ENCODE measurements at places on chromosomes 4 and X.

- DNase-seq: no peak
Measured at GRCh38 chrX:42247241-42247640, 323.9 kb upstream of the CASK start.

- DNase-seq: no peak
Measured at GRCh38 chr4:1336088-1336491, 10.9 kb upstream of the UVSSA start.

DNA sequence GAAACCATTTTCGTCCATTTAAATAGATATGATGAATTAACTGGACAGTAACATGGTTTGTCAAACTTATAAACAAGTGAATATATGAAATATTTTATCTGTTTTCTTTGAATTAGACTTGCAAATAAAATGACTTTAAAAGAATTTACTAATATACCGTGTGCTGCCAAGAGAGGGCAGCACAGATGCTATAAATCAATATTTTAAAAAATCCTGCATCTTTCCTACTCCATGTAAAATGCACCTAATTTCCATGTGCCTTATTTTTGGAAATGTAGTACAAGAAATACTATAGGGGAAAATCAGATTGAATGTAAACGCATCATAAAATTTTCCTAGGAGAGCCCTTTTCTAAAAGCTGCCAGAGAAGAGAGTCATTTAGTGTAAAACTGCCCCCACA, 62.2 kb downstream of the PRKX start:
- no peak for DNase-seq

DNA sequence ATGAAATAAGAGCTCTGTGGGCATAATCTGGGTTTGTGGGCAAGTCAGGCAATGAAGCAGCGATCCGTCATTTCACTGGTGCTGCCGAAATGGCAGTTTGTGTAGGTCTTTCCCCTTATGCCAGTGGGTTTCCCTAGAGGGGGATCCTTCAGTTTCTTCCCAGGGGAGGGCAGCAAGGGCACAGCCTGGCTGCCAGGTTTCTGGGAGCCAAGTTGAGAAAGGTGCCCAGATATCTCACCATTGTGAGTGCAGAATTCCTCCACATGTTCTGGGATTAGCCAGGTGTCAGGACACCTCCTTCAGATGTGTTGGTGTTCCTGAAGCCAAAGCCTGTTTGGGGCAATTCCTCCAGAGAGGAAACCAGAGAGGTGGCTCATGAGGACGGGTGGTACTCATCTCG, 28.0 kb downstream of the MSX1 start:
- DNase-seq: no peak

DNA sequence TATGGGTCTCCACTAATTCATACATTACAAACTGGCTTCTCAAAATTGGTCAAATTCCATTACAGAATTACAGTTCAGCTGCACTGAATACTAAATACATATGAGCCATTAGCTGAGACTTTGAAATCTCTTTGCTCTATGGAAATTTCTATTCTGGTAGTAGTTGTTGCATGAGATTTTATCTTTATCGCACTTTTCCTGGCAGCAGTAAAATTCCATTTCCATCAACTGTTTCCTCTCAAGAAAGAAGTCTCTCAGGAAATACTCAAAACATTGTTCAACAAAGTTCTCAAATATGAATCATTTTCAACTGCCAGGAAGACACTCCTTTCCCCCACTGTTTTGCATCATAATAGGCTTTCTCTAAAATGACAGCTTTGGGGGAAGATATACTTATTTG, 51.3 kb downstream of the ATP11C start:
- DNase-seq: no peak

GRCh38 chr4:172521248-172521647, 647.4 kb upstream of the GALNT7 start:
- DNase-seq: no peak

GRCh38 chr4:40621229-40621591, 8.5 kb downstream of the RBM47 start:
- DNase-seq: no peak

GRCh38 chrX:95893636-95894035, 791.0 kb upstream of the DIAPH2 start:
- DNase-seq: no peak

GRCh38 chrX:116378961-116379360, 57.4 kb upstream of the SLC6A14 start:
- no peak for DNase-seq

- DNase-seq: no peak
Measured at GRCh38 chrX:40247382-40247781, 149.6 kb upstream of the BCOR start.

- DNase-seq: no peak
Measured at GRCh38 chrX:69032601-69033000, 132.7 kb downstream of the PJA1 start.

DNA sequence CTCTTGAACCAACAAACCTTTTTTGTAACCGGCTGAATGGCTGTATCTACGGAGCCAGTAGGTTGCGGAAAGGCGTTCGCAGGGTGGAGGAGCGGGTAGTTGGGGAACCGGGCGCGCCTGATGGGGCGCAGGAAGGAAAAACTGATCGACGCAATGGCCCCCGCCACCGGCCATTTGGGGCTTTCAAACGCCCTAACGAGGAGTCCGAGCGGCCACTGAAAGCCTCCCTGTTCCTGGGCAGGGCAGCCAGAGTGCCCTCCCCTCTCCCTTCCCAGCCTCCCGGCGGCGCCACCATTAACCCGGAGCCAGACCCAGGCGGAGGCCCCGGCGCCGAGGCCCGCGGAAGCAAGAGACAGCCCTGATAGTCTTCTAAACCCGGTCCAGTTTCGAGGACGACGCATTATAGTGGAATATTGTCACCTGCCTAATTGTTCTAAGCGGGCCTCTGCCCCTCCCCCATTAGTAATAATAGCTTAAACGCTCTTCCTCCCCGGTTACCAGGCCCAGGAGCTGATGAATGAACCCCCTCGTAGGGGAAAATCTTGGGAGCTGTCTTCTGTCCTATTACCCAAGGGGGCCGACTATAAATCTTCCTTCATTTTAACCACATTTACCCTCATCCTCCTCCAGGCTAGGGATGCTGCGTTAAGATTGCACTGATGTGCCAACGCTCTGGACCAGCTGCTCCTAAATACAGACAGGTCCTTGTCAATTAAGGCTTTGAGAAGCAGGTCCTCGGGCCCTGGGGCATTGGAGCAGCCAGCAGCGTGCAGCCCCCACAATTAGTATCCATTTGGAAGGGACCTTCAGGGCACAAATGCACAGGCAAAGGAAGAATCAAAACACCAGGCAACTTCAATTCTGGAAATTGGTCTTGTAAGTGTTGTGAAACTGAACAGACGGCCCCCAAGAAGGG, 61.6 kb upstream of the TMEM33 start:
- DNase-seq: no peak

DNA sequence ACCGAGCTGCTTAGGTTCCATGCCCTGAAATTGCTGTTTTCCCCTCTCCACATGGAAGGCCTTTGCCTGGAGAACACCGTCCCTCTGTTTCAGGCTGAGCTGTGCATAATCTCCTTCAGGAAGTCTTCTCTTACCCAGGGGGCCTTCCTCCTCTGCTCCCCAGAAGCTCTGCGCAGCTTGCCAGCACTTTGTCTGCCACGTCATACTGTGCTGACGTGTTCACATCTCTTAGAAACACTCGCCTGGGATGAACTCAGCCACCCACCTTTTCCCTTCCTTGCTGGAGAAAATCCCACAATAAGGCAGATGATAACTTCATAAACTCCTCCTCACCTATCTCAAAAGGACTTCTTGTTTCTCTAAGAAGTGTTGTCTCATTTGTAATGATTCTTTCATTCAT, 110.7 kb downstream of the ARHGAP10 start:
- no peak for DNase-seq

- no peak for DNase-seq
Measured at GRCh38 chr4:138669479-138670315, 345.9 kb upstream of the NOCT start.

Data from stimulated activated CD8-positive, alpha-beta memory T cell treated with anti-CD3 and anti-CD28 coated beads, Interleukin-2, amount 100 ng/mL, for 48 hours (primary cell).